Activated T-cell treated with anti-CD3 and anti-CD28 coated beads, Interleukin-2, amount 50 U/mL, for 72 hours (primary cell): ENCODE measurements at places on chromosomes 5 and 9. TPM values are rescaled to one million over a fixed set of nuclear protein-coding genes. Genes with fewer than 3 reads are reported as not detected.

DNA sequence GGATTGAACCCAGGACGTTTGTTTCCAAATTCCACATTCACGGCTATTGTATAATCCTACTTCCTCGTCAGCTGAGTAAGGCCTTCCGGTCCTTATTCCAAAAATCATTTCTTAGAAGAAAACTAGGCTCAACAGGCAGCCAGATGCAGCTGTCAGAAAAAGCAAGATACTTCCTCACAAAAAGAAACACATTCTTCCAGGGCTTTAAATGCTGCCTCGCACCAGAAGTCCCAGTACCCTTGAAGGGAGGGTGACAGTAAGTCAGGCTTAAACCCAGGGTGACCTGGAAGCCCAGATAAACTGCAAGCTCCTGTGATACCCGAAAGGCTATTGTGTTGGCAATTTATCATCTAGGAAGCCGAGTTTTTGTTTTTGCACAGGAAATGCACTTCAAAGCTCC lies 414.0 kb downstream of the NFIB start:
- DNase-seq = no peak

GRCh38 chr5:75243100-75243499 lies 6.4 kb upstream of the ANKRD31 start:
- DNase-seq = no peak

Gene SLC25A48
- total RNA-seq = not detected

Gene PCDHA9
- not detected for total RNA-seq

DNA sequence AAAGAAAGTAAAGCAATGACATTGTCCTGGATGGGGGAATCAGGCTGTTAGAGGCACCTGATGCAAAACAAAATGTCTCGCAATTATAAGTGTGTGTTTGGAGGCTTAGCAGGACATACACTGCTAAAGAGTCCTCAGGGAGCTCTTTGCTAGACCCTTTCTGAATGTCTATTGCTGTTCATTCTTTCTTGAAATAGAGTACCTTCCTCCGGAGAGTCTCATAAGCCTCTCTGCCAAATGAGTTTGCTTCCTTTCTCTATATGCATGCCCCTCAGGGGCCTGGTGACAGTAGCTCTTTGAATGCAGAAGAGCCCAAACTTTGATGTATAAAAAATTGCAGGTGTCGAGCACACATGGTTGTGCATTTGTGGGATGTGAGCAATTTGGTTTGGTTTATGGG lies 26.4 kb upstream of the ADAMTSL1 start:
- no peak for DNase-seq

GRCh38 chr5:374631-375335 lies 53.3 kb downstream of the AHRR start:
- DNase-seq = no peak

DNA sequence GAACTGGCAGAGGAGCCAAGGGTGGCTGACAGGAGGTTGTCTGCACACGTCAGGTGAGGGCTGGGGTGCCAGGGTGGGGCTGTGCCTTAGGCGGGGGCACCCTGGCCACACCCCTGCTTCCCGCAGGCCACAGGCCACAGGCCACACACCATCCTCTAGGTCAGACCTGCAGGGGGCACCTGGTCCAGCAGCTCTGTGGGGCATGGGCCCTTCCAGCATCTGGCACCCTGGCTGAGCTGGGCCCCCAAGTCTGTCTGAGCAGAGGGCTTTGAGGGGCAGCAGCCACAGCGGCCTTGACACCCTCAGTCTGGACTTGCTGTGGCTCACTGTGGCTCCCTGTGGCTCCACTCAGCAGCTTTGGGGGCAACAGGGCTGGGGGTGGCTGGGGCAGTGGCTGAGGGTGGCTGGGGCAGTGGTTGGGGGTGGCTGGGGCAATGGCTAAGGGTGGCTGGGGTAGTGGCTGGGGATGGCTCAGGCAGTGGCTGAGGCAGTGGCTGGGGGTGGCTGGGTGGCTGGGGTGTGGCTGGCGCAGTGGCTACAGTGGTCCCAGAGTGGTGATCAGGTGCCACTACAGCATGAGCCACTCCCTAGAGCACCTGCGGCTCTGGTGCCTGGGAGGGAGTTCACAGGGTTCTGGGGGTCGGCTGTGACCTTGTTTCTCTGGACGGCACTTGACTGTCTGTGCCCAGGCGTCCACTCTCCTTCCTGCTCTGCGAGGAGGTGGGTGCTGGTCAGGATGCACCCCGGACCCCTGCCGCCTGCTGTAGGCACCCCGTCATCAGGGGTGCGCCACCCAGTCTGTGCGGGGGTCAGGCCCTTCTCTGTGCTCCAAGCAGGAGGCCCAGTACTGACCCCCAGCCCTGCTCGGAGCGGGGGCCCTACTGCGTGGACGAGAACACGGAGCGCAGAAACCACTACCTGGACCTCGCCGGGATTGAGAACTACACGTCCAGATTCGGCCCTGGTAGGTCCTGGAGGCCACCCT lies 27.1 kb downstream of the NKD2 start:
- DNase-seq = no peak

Gene ZNF622
- total RNA-seq = 40.0 TPM

DNA sequence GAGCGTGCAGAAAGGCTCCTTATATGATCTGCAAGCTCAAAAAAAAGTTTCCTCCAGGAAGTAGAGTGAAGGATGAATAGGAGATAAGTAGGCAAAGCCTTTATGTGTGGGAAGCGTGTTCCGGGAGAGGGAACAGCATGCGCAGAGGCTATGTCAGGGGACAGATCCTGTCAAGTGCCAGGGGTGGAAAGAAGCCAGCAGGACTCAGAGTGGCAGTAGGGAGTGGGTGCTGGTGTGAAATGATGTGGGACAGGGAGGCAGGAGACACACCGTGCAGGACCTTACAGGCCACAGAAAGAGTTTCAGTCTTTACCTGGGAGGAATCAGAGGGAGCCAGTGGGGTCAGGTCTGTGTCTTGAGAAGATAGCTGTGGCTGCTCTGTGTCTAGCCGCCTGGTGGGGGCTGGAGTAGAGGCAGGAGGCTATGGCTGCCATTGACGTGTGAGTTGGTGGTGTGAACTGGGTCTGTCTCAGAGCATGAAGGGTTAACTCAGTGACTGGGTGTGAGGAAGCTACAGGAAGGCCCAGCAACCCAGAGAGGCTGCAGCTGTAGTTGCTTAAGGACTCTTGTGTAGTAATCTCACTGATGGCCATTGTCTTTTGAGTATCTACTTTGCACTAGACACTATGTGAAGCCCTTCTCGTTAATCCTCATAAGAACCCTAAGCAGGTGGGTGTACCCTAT lies 71.3 kb downstream of the PPARGC1B start:
- DNase-seq = no peak

DNA sequence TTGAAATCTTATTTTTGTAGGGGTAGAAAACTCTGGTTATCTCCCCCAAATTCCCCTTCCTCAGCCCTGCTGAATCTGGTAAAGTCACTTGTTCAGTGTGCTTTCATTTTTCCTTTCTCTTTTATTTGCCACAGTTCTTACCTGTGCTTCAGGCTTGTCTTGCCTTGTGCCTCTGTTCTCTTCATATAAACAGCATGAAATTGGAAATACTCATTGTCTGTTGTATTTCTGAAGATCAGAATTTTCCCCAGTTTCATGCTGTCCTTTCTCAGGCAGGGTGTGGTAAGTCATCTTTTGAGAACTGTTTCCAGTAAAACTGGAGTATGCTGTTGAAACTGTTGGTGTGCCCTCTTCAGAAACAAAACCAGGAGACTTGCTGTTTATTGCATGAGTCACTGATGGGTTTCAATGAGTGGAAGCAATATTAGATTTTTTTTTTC lies 7.0 kb downstream of the PAM start:
- DNase-seq = no peak

DNA sequence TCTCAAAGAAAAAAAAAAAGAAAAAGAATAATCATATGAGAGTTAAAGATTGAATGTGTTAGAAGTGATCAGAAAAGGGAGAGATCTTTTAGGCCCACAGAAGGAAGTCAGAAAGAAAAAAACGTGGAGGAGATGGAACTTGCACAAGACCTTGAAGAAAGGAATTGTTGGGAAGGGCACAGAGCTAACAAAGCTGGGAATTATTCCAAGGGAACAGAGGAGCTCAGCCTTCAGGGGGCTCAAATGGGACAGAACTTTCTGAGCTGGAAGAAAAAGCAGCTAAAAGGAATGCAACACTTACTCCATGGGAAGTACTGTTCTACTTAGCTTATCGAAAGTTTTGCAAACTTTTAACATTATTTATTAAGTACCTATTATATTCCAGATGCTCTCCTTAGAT lies 153.4 kb upstream of the ADRA1B start:
- DNase-seq = no peak

DNA sequence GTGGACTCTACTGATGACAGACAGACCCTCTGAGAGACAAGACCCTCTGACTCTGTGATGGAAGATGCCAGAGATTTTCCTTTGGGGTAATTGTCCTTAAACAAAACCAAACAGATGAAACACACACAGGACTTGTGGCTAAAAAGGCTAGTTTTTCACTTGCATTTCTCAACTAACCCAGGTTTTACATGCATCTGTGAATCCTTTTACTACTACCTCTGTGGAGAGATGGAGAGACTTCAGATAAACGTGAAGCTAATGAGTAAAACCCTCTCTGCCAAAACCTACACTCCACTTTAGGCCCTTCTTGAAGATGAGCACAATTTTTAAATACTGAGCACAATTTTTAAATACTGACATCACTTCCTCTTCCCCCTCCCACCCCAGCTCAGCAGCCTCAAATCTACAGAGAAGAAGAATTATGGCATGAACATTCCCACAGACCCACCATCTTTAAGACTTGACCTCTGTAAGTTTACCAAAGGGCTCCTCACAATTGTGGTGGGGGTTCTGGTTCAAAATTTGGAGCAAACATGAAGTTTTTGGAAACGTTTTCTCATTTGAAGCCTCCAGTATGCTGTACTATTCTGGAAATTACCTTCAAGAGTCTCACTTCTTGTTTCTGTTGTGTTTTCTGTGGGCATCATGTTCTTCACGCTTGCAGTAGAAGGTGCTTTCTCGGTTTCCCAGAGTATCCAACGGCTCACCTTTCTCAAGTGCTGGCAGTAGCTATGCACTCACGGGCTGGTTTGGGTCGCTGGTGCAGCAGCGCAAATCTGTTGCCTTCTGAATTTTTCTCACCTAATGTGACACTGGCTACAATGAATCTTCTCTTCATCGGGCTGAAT lies 42.7 kb downstream of the ACER2 start:
- no peak for DNase-seq

GRCh38 chr5:143569213-143569701 lies 165.8 kb upstream of the NR3C1 start:
- no peak for DNase-seq

GRCh38 chr5:170408877-170409660 lies 19.9 kb upstream of the KCNMB1 start:
- no peak for DNase-seq

DNA sequence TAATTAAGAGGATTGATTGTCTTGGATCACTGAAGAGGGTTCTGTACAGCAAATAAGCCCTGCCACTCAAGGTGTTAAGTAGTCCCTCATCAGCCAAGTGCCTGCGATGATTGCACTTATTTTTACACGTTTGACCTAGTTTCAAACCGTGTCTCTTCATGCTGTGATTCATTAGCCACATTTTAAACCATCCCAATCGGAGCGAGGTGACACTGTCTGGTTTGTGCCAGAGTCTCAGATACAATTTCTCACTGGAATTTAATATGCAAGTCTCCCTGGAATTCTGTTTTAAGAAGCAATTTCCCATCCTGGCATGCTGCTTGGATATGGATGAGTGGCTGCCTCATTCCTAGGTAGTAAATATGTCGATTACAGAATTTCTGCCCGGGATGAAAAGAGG lies 1.6 kb downstream of the INSYN2B start:
- no peak for DNase-seq

Gene FBN2
- total RNA-seq = 0.05 TPM
